ENCODE measurements at places on chromosomes 16 and 17. TPM values are rescaled to one million over a fixed set of nuclear protein-coding genes. Genes with fewer than 3 reads are reported as not detected.
A peak's percentile ranks its signal among the peaks of the same experiment; 100 is the strongest.

- no peak for DNase-seq
Observed at GRCh38 chr17:31433811-31434726, 42.6 kb downstream of the RAB11FIP4 start.

- no peak for DNase-seq
Observed at GRCh38 chr16:15830832-15831451, 25.9 kb downstream of the MYH11 start.

DNA sequence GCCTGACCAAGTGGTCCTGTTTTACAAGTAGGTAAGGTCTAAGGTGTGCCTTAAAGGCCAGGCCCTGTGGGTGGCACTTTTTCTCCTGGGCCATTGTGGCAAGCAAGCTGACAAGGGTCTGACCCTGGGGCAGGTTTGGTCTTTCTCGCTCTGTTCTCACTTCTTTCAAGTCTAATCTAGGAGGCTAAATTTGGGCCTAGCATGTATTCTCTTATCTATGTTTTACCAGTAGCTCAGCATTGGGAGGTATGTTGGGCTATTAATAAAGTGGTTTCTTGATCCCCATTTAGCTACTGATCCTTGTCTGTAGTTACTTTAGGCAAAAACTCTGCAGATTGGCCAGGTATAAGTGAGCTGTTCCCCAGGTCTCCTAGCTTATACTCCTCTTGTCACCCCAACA is 77.7 kb downstream of the DNAH3 start:
- no peak for DNase-seq

The IGSF6 gene
- not detected for total RNA-seq

The ZFP3 gene
- total RNA-seq: 2.5 TPM

DNA sequence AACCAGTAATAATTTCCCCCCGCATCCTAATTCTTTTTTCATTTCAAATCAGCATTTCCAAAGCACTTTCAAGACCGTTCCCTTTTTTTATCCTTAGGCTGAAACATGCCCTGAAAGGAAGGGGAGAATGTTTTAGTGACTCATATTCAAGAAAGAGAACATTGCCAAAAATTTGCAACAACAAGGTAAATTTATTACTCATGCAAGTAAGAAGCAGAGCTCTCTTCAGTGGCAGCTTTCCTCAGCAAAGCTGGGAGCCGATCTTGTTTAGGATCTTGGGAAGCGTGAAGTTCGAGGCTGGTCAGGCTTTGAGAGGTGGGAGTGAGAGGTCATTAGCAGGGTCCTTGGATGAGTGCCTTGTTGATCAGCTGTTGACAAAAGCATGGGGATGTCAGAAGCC is 129.5 kb downstream of the PRKCA start:
- DNase-seq: peak; percentile 20

The EPOP gene
- 2.8 TPM for total RNA-seq

DNA sequence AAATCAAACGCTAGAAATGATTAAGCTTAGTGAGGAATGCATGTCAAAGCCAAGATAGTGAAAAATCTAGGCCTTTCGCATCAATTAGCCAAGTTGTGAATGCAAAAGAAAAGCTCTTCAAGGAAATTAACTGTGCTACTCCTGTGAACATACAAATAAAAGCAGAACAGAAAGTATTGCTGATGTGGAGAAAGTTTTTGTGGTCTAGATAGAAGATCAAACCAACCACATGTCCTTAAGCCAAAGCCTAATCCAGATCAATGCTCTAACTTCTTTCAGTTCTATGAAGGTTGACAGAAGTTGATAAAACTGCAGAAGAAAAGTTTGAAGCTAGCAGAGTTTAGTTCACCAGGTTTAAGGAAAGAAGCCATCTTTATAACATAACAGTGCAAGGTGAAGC is 1044.6 kb downstream of the CDH11 start:
- no peak for DNase-seq

The KRTAP9-8 gene
- not detected for total RNA-seq

GRCh38 chr17:73549841-73550430 is 94.3 kb downstream of the SDK2 start:
- no peak for DNase-seq

GRCh38 chr16:64304951-64305350 is 816.9 kb downstream of the CDH11 start:
- DNase-seq: no peak

GRCh38 chr16:84851192-84852127 is 31.7 kb downstream of the CRISPLD2 start:
- DNase-seq: no peak

The SHCBP1 gene
- 2.6 TPM for total RNA-seq

GRCh38 chr16:66936462-66936861 is 1.1 kb downstream of the CES2 start:
- DNase-seq: no peak

DNA sequence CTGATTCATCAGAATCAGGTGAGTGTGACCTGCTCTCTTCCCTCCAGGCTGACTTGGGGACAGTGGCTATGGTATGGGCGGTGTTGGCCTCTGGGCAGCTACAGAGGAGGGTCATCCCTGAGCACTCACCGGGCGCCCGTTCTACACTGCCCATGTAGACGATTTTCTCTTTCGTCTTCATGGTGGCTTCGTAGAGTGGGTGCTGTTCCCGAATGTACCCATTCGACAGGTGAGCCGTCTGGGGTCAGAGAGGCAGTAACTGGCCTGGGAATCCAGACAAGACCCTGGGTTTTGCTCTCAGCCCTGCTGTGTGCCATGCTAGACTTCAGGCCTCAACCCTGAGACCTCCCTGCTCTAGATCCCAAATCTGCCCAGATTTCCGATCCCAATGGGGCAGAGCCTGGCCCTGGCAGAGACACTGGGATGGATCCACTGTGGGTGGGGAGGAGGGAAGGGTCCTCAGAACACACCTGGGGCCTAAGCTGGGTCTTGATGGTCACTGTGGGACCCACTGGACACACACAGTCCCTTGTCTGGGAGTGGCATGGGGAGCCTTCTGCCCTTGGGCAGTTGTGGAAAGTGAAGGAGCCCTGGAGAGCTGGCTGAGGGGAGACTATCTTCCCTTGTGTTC is 13.2 kb downstream of the USP6 start:
- DNase-seq: no peak

The NATD1 gene
- total RNA-seq: 13.9 TPM

The SKAP1 gene
- 0.99 TPM for total RNA-seq

- no peak for DNase-seq
Observed at GRCh38 chr16:72850853-72851252, 197.1 kb downstream of the ZFHX3 start.

DNA sequence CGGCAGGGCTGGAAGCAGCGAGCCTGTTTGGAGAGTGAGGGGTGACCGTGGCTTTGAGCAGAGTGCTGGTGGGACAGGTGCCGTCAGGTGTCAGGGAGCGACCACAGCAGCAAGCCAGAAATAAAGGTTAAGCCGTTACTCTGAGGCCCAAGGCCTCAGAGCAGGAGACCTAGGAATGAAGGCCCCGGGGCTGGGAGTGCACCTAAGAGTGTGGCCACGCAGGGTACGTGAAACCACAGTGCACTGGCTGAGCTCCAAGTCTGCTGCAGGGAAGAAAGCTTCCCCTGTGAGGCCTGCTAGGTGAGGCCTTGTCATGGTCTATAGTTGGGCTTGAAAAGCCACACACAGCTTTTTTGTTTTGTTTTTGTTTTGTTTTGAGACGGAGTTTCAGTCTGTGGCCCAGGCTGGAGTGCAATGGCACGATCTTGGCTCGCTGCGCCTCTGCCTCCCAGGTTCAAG is 8.7 kb downstream of the CLUAP1 start:
- DNase-seq: no peak

The C17orf67 gene
- total RNA-seq: 1.2 TPM

DNA sequence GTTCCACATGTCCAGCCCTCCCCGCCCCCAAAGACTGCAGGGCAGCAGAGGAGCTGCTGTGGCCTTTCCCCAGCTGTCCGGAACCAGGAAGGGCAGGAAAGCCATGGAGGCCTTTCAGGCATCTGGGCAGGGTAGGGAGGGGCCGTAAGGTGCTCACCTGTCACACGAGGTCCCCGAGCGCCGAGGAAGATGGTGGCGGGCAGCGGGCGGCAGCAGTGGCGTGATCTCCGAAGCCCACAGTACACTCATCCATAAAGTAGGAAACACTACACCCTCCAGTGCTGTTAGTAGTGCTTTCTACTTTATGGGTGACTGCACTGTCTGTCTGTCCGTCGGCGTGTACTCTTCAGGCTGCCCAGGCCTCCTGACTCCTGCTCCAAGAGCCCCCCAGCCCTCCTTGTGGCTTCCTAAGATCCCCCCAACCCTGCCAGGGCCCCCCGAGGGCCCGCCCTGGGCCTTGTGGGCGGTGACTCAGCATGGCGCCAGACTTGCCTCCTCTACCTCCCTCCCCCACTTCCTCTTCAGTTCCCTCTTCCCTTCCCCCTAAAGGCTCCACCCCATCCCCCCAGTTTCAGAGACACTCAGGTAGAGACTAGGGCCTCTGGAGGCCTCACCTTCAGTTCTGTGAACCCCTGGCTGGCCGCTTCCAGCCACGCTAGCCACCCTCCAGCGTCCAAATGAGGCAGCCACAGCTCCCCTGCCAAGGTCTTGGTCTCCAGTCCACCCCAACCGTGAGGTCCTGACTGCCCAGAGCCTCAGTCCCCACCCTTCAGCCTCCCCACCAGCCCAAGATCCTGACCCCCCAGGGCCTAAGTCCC is 2.6 kb upstream of the TSPOAP1 start:
- DNase-seq: no peak

The CXCL16 gene
- 18.0 TPM for total RNA-seq

DNA sequence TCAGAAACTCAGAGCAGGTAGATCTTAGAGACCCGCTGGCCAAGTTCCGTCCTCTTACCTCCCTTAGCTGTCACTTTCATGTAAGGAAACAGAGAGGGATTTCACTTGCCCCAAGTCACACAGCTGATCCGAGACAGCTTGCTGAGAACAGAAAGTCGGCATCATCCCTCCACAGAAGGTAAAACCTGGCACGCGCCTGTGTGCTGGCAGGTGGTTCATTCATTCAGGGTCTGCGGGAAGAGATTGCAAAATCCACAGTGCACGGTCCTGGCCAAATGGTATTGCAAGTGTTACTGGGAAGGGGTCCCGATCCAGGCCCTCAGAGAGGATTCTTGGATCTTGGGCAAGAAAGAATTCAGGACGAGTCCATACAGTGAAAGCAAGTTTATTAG is 139.4 kb upstream of the RPH3AL start:
- no peak for DNase-seq

- DNase-seq: no peak
Observed at GRCh38 chr16:19883296-19883965, 1.2 kb downstream of the GPRC5B start.

DNA sequence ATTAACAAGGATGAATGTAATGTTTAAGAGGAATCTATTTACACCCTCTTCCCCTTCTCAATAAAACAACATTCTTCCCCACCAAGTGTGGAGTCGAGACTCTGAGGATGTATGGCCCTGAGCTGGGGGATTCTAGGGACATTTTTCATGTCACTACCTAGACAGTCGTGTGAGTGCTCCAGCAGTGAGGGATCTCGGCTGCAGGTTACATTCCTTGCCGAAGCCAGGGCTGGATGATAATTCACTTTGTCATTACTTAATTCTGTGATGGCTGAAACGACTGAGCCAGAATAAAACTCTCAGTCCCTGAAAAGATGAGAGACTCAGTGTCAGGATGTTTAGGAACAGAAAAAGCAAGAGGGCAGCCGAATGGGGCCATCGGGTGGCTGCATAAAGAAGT is 106.9 kb upstream of the HSBP1 start:
- no peak for DNase-seq

DNA sequence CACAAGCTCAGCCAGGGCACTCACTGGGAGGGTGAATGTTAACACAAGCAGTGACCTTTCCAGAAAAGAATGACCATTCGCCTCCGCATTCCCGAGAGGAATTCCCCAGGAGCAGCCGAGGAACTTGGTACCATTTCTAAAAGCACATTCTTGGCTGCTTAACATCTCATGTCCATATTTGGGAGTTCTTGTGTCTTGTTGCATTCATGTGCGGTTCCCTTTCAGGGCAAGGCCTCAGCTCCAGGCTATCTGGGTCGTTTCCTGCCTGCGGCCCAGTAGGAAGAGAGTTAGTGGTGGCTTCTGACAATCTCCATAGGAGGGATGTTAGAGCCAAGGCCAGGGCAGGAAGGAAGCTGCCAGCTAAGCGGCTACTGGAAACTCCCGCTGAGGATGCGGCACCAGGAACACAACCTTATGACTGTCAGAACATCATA is 27.8 kb upstream of the MEAK7 start:
- no peak for DNase-seq

GRCh38 chr16:58428621-58429542 is 36.6 kb downstream of the GINS3 start:
- DNase-seq: no peak

- no peak for DNase-seq
Observed at GRCh38 chr16:78642621-78643285, 543.3 kb downstream of the WWOX start.

The DPEP3 gene
- not detected for total RNA-seq

The IL21R gene
- 0.47 TPM for total RNA-seq

The GP1BA gene
- total RNA-seq: not detected

DNA sequence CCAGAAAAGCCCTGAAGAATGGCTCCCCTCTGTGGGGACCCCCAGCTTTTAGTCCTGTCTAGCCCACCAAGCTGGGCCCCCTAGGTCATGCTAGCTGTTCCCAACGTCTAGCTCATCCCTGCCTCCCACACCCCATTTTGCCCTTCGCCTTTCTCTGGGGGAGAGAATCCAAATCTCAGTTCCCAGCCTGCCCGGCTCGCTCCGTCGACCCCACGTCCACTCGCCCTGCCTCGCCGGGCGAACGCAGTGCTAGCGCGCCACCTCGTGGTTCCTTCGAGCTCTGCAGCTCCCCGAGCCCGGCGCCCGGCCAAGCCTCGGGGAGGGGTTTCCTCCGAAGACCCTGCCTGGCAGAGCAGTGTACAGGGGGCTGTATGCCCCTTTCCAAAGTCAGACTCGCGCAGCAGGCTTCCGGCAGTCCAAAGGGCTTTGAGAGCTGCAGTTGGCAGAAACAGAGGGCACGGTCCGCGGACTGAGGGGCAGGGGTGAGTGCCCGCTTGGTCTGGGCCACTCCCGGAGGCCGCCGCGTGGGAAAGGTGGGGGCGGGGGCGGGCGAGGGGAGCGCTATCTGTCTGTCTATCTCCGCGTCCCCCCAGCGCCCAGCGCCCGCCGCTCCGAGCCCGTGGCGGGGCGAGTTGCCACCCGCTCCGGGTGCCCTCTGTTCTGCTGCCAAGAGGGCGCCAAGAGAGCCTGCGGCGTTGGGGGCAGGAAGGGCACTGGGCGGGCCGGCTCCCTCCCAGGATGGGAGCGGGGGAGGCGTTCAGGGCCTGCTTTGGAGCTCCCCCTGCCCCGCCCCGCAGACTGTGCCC is 1.7 kb upstream of the DLX3 start:
- DNase-seq: no peak

GRCh38 chr16:85963753-85964285 is 64.9 kb downstream of the IRF8 start:
- no peak for DNase-seq

DNA sequence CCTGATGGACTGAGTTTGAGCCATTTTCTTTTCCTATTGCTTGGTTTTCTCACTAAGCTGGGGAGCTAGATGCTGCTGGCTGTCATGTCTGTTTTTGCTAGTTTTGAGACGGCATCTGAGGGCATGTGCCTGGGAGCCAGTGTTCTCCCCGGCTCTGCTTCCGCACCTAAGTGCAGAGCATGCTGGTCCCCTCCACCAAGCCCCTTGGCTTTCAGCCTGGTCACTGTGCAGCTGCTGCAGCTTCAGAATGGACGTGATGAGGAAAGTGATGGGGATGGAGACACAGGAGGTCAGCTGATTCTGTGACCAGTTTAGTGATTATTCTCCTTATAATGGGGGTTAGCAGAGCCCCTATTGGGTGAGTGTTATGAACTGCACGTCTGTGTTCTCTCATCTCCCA is 28.5 kb downstream of the DNAH17 start:
- DNase-seq: no peak

The PPM1D gene
- 27.6 TPM for total RNA-seq

The SPHK1 gene
- total RNA-seq: 121 TPM

- no peak for DNase-seq
Observed at GRCh38 chr17:79180358-79181005, 105.9 kb downstream of the ENGASE start.
